ENCODE measurements at places on chromosomes 2 and 18.

DNA sequence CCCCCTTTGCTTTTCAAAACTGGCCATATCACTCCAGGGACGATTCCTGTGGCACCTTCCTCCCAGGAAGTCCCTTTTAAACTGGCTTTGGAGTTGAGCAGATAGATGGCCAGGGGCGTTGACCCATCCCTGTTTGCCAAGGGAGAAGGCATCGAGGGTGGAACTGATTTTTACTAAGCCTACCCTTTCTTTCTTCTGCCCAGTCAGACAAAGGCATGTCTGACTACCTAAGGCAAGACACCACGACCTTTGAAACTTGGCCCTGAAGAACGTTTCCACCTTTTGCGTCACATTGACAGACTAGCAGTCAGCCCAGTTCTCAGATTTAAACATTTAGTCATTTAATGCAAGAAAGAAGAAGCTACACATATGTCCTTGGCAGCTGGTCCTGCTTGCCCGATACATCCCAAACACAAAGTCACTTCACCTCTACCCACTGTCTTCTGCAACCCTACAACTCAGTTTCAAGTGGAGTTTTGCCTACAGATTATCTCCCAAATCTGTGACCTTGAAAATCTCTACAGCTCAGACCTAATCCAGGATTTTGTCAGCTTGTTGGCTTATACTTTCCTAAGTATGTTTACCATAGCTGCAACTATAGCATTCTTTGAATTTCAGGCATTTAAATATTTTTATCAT is 102.2 kb upstream of the IL1R2 start:
- DNase-seq = no peak

GRCh38 chr2:4012197-4012596 is 308.8 kb downstream of the DCDC2C start:
- no peak for DNase-seq

DNA sequence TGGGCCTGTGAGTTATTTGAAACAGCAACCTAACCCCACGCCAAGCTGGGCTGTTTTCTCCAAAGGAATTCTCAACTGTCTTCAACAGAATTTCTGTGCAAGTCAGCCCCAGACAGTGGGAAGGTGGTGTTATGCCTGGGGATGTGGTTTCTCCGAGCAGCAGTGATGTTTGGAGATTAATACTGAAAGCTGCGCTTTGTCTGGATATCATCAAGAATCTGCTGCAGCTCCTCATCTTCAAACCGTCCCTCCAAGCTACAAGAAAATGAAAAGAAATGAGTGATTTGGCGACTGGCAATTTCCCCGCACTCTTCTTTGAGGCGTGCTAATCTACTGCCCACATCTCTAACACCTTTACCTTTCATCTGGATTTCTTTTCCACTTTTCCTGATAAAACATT is 10.0 kb downstream of the POLR2D start:
- DNase-seq = no peak

DNA sequence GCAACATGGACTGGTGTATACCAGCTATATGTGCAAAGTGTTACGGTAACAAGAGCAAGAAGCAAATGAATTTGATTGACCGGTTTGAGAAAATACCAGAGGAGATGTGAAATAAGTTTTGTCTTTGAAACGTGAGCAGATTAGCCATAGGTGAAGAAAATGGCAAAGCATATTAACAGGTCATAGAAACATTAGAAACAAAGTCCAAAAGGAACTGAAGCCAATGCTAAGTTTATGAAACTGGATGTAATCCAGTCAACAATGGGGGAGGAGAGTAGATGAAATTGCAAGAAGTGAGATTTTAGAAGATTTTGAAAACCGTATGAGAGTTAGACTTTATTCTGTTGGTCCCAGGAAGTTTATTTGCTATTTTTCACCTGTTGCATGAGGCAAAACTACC is 1315.4 kb upstream of the CHAC2 start:
- no peak for DNase-seq

GRCh38 chr18:2856547-2857170 is 9.9 kb downstream of the EMILIN2 start:
- no peak for DNase-seq

DNA sequence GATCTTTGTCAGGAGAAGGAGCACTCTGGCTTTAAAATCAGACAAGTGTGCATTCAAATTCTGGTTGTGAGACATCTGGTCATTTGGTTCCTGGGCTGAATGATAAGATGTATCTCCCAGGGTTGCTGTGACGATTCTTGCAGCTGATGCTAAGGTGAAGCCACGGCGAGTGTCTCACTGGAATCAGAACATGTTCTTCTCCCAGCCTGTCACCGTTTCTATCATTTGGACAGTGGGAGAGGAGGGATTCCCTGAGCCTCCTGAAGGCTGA is 68.3 kb downstream of the NCK2 start:
- DNase-seq = no peak

- DNase-seq = no peak
Observed at GRCh38 chr2:165627470-165627869, 158.0 kb downstream of the CSRNP3 start.

- DNase-seq = no peak
Observed at GRCh38 chr2:224416656-224417360, 14.9 kb upstream of the FAM124B start.

Measured in NCI-H187 (cell line).